ENCODE measurements at places on chromosomes 2 and 18.
A peak's percentile ranks its signal among the peaks of the same experiment; 100 is the strongest.

GRCh38 chr2:226190479-226191252 lies 609.0 kb downstream of the IRS1 start:
- DNase-seq = no peak

GRCh38 chr18:23284629-23285028 lies 149.3 kb downstream of the CABLES1 start:
- DNase-seq = no peak

DNA sequence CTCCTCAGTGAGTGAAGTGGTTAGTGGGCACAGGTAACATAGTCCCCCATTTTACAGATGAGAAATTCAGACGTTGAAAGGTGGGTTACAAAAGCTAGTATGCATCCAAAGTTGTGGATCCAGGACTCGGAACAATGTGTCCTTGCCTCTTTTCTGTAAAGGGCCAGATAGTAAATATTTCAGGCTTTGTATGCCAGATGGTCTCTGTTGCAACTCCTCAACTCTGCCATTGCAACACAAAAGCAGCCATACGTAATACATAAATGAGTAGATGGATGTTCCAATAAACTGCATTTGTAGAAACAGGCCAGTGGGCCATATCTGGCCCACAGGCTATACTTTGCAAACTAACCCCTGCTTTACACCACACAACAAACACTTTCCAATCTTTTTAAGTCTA lies 166.6 kb upstream of the PKDCC start:
- DNase-seq = peak; percentile 62

- DNase-seq = no peak
These were observed 7.6 kb upstream of the PIEZO2 start for GRCh38 chr18:11156978-11157377.

DNA sequence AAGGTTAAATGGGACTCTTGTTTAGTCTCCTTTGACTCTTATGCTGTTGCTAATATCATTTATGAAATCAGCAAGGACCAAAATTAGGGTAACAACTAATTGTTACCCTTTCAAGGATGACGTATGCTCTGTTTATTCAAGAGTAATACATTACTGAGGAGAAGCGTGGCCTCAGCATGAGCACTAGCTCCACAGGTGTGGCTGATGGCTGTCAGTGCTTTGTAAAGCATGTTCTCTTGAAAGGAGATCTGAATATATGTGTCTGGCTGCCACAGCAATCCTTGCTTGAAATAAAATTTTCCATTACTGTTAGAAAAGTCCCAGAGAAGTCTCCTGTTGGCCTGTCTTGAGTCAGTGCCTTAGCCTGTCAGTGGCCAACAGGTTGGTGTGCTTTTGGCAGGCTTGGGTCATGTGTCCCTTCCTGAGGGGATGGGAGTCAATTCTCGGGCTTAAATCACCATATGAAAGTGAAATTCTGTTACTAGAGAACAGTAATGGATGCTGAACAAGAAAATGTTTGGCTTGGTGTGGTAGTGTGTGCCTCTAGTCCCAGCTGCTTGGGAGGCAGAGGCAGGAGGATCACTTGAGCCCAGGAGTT lies 32.7 kb downstream of the ABI2 start:
- no peak for DNase-seq

- DNase-seq = no peak
These were observed 59.1 kb upstream of the PXDN start for GRCh38 chr2:1803217-1804110.

- DNase-seq = peak; percentile 32
These were observed 859 bp downstream of the GREB1L start for GRCh38 chr18:21242780-21243401.

DNA sequence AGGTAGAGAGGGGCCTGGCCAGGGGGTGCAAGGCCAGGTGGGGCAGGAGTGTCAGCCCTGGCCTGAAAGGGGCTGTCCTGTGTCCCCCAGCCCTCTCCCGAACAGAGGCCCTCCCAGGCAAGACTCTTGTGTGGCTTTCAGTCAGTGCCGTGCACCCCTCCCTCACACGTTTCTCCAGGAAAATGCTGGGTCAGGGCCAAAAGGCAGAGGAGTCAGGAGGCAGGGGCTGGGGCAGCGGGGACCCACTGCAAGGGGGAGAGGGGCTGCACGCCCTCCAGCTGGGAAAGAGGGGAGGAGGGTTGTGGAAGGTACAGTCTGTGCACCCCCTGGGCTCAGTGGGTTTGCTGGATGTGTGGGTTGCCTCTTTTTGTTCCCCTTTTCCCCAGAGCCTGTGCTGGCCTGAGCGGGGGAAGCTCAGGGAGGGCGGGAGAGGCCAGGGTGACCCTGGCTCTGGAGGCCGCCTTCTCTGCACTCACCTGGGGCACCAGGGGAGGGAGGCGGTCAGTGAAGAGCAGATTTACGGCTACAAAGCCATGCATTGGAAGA lies 4.1 kb downstream of the KCNF1 start:
- no peak for DNase-seq

GRCh38 chr2:205212357-205212756 lies 469.9 kb upstream of the NRP2 start:
- no peak for DNase-seq

DNA sequence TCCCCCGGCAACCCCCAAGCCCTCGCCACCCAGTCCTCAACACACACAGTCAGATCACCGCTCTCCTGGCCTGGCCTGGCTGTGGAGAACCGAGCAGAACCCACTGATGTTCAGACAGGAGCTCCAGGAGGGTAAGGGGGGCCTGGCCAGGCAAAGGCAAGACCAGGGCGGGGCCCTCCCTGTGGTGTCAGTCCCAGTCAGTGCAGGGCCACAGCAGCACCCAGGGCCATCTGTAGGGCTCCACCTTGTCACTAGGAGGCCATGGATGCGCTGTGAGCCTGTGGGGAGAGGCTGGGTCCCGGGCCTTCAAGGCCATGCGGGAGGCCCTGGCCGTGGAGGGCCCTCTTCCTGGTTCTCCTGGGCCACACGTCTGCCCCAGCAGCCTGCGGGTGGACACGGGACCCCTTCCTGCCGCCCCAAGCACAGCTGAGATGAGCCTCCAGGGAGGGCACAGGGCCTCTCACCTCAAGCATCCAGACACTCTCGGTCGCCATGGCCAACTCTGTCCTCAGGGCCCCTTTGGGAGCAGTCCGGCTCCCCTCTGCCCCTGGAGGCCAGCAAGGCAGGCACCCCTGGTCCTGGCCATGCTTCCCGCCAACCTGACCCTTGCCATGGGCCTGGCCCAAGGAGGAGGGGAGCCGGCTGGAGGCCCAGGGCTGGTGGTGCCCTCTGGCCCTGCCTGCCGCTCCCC lies 2.0 kb downstream of the ANO7 start:
- no peak for DNase-seq

GRCh38 chr2:69185807-69186206 lies 172.8 kb downstream of the ANTXR1 start:
- DNase-seq = peak; percentile 37

GRCh38 chr2:215707608-215708007 lies 271.7 kb upstream of the FN1 start:
- DNase-seq = no peak

DNA sequence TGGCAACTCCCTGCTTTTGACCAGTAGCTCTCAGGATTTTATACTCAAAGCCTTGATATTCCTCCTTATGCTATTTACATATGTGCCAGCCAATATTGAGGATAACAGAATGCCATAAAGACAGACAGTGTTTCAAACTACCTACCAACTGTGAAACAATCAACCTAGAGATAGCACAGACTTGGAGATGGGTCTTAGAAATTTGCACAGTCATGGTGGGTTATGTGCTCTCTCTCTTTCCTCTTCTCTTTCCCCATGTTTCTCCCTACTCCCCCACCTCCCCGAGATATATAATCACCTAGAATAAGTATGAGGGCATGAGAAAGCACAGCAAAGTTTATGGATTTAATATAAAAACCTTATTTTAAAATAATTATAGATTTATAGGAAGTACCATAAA lies 24.2 kb upstream of the SUCLG1 start:
- no peak for DNase-seq

- no peak for DNase-seq
These were observed 142.6 kb downstream of the DIS3L2 start for GRCh38 chr2:232104076-232104646.

Data from mesenchymal stem cell (in vitro differentiated cells and primary cell).